GM20000 (cell line): ENCODE measurements at places on chromosomes 3 and 15.
A peak's percentile ranks its signal among the peaks of the same experiment; 100 is the strongest.

DNA sequence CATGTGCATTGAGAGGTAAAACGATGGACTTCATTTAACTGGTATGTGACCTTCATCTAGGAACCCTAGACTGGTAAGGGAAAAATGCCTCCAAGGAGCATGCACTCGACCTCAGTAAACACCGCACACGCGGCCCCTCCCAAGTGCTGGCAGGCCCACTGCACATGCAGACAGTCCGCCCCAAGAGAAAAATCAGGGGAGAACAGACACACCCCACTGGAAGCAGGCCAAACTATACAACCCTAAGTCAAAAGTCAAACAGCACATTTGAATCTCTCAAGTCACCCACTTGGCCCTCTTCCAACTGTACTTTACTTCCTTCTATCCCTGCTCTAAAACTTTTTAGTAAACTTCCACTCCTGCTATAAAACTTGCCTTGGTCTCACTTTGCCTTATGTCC, 250.1 kb upstream of the HES1 start:
- DNase-seq, result no peak

- DNase-seq, result no peak
Observed at GRCh38 chr15:31263751-31264558, 62.7 kb upstream of the KLF13 start.

GRCh38 chr15:59738676-59739075, 49.6 kb upstream of the BNIP2 start:
- DNase-seq, result no peak

- DNase-seq, result no peak
Observed at GRCh38 chr3:54514006-54514405, 391.7 kb downstream of the CACNA2D3 start.

GRCh38 chr15:65460741-65461347, 38.1 kb upstream of the IGDCC4 start:
- DNase-seq, result no peak

GRCh38 chr15:33310481-33311311, at the start of gene RYR3:
RYR3 (plus strand) TSS chr15:33310967; CDS start chr15:33311046, 79 bp downstream.
- no peak for DNase-seq

GRCh38 chr15:51104512-51104911, 9.8 kb upstream of the TNFAIP8L3 start:
- no peak for DNase-seq

- peak; percentile 60 for DNase-seq
Observed at GRCh38 chr15:41333026-41333562, 413 bp downstream of the NUSAP1 start.

DNA sequence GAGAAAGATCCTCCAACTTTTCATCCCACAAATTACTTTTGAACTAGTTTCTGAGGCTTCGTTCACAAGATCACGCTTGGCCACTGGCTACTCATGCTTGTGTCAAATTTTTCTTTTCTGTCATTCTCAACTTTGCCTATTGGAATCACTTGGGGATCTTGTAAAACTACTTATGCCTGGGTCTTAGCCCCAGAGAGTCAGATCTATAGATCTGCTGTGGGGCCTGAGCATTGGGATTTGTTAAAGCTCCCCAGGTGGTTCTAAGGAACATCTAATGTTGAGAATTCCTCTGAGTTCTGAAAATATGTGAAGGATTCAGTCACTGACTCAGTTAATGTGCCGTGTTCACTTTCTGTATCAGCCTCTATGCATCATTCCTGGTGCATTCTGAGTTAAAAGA, 71.7 kb upstream of the VGLL3 start:
- DNase-seq, result no peak

GRCh38 chr3:47379411-47379899, 1.4 kb upstream of the PTPN23 start:
- DNase-seq, result no peak

- no peak for DNase-seq
Observed at GRCh38 chr3:13194285-13195209, 121.3 kb upstream of the IQSEC1 start.

- no peak for DNase-seq
Observed at GRCh38 chr3:25587526-25587925, 77.2 kb downstream of the TOP2B start.

GRCh38 chr3:185387646-185388045, 24.7 kb downstream of the MAP3K13 start:
- DNase-seq, result no peak

- peak; percentile 74 for DNase-seq
Observed at GRCh38 chr15:66252685-66253417, 699 bp downstream of the MEGF11 start.

DNA sequence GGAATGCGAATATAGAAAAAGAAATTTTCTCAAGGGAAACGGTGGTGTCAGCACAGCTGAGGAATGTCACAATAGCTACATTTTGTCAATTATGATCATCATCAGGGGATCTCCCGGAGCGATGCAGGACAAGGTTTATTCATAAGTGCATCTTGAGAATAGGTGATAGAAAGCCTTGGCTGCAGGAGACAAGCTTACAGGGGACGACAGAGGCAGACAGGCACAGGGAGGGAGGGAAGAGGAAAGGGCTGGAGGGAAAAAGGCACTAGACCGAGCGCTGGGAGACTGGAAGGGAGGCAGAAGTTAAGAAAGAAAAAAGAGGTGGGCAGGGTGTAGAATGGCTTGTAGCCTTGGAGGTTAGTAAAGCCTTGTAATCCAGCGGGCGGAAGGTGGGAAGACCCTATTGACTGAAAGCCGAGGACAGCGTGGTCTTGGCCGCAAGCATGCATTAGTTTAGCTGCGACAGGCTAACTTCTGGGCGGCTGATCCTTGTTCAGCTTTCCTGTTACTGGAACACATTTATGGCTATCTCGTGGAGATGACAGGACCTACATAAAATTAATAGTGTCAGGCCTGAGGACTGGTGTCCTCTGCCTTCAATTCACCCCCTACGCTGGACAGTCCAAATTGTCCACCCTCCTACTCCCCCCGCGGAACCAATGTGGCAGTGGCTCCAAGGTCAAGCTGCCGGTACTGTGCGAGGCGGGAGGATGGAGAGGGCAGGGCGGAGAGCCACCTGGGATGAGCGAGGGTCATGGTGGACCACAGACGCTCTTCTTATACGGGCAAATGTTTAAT, 1.4 kb upstream of the NECTIN3 start:
- DNase-seq, result no peak

- DNase-seq, result peak; percentile 80
Observed at GRCh38 chr3:195129644-195130492, 141.1 kb downstream of the XXYLT1 start.

DNA sequence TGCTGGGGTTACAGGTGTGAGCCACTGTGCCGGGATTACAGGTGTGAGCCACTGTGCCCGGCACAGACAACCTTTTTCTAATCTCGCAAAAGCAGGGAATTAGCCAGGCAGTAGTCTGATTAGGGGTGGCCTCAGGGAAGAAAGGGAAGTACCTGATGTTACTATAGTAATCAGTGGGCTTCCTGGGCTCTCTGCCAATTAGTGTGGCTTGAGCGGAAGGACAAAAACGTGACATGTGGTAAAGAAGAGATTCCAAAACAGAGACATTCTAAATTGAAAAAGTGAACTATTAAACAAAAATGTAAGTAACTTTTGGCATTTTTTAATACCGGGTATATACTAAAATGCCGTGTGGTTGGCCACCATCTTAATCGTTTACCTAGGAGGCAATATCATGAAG, 48.1 kb downstream of the CFAP20DC start:
- no peak for DNase-seq

DNA sequence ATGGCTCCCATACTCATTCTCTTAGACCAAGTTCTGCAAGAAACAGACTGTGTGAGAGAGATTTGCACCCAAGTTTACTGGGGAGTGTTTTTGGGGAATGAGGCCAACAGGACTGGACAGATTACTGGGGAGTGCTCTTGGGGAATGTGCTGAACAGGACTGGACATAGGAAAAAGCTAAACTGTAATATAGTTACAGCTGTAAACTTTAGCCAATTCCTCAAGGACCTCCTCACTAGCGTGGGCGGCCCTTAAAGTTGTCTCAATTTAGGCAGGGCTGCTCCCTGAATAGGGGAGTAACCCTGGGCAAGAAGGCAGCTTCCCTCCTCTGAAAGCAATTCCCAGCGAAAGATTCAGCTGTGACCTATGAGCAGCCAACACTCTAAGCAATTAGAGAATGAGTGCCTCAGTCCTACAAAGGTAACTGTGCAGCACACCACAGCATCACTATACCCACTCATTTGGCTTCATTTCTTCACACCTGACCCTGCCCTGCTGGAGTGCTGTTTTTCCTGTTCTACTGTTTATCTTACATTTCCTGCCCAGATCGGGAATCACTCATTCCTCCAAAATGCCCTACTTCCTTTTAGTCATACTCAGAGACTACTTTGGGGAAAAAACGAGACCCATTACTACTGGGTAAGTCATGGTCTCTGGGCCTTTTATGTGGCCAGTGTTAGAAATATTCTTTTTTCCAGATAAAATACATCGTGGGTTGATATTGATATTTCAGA, 41.3 kb upstream of the TRIM42 start:
- no peak for DNase-seq

DNA sequence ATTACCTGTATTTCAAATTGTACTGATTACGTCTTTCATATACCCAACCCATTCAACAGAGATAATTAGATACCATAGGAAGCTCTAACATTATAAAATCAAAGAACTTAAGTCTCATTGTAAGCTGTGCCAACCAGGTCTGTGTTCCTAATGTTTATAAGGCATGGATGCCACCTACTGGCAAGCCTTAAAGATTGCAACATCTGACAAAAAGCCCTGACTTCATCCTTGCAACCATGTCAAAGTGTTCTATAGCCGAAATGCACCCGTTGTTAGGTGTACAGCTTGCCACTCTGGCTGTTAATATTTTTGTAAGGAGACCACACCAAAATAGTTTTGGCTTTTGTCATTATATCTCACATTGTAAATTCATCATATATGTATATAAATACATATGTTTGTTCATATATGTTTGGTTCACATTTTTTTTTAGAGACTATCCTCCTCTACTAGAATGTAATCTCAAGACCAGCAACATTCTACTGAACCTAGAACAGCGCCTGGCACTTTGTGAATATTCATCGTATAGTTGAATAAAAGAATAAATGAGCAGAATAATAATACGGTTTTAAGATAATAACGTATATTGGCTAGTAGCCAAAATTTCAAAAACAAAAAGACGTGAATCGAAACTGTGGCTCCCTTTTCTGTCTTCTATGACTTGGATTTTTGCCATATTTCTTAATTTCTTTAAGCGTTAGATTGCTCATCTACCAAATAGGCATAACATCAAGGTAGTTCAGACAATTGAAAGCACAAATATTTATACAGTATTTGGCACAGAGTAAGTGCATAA, 258.1 kb downstream of the TBL1XR1 start:
- DNase-seq, result peak; percentile 59

- no peak for DNase-seq
Observed at GRCh38 chr3:159977295-159977694, 11.3 kb upstream of the IL12A start.

DNA sequence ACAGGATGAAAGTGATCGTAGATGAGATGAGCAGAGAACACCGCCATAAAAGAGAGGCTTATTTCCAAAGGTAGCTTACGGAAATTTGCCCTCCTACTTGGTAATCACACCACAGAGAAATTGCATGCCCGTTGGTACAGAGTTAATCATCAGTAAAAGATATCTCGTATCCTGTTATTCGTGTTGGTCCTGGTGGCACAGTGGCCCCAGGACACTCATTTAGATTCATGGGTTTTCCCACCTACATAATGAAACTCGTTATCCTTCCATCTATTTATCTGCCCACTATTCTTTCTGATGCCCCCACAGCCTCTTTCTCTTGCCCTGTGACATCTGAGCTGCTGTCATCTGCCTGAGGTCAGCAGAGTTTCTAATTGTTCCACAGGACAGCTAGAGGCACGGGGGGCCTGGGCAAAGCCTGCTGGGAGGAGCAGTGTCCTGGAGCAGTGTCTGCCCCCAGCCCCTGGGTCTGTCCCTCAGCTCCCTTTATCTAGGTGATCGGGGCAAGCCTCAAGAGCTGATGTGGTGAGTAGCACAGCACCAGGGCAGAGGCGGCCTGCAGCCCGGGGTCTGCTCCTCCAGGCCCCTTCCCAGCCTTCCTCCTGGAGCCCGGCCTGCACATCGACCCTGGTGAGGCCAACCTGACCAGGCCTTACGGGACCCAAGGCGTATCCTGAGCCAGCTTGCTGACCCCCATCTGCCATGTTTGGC, 42.2 kb downstream of the PXYLP1 start:
- no peak for DNase-seq

GRCh38 chr3:155983834-155984474, 113.5 kb downstream of the GMPS start:
- DNase-seq, result no peak

- DNase-seq, result no peak
Observed at GRCh38 chr3:135967867-135968266, 2.3 kb downstream of the PPP2R3A start.

GRCh38 chr3:33231756-33232465, 13.3 kb upstream of the SUSD5 start:
- DNase-seq, result no peak

- DNase-seq, result no peak
Observed at GRCh38 chr3:146558781-146559180, 14.4 kb upstream of the PLSCR1 start.

- no peak for DNase-seq
Observed at GRCh38 chr3:48016301-48016973, at the start of gene MAP4. MAP4 (minus strand) TSS chr3:48016416; CDS start chr3:47998860, 17,556 bp downstream.

DNA sequence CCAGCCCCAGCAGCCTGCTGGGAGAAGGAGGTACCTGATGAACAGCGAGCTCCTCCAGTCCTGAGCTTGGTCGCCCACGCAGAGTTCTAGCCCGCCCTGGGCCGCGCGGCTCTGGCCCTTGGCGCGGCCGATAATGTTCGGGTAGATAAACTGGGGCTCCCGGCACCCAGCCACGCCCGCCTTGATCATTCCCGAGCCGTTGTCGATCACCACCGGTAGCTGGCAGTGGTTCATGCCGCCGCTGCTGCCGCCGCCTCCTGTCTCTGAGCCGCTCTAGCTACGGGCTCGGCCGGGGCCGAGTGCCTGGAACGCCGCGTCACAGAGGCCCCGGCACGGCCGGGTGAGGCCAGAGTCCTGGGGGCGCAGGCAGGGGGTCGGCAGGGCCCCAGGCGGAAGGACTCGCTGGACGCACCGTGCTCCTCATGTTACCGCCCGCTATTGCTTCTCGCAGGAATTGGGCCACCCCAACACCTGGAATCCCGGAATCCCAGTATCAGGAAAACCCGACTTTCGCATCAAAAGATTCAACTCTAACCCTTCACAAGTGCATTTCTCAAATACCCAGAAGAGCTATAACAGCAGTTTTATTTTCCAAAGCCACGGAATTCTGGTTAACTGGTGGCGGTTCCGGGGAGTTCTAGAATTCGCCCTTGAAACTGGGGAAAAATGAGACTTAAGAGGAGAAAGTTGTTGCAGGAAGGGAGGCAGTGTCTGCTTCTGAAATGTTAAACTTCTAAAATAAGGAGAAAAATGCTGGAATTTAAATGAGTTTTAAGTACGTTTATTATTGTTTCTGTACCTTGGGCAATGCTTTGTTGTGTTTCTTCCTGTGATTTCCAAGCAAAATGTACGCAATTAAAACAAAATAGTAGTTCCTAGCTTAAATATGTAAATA, at the start of gene ACTRT3:
TSS of gene ACTRT3 (minus strand) at position 275 of the 895 bp plus-strand sequence. CDS start at position 234, 41 bp downstream.
- peak; percentile 77 for DNase-seq

- DNase-seq, result no peak
Observed at GRCh38 chr3:131975047-131975446, 59.8 kb downstream of the CPNE4 start.
